CD8-positive, alpha-beta memory T cell (primary cell): ENCODE measurements at places on chromosomes 2 and 18. TPM values are rescaled to one million over a fixed set of nuclear protein-coding genes. Genes with fewer than 3 reads are reported as not detected.

THAP4 gene
- polyA plus RNA-seq: 42.3 TPM

- DNase-seq: no peak
Measured at GRCh38 chr18:50313031-50313607, 25.6 kb upstream of the CXXC1 start.

DNA sequence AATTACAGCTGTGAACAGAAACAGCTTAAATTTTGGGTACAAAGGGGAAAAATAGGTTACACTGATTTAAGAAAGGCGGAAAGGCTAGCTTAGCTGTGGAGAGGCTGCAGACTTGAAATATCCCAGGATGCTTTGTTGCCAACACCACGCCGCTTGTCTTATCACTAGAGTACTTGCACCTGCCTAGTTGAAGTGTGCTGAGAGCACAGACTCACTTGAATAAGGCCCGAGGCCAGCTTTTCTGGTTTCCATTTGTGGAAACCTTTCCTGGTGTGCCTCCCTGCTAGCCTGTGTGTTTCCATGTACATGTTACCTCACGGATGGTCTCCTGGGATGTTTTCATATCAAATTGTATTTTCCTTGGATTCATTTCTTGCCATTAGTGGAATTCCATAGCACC lies 3.2 kb downstream of the CABLES1 start:
- DNase-seq: no peak

AQP12B gene
- polyA plus RNA-seq: not detected

RNF125 gene
- 66.6 TPM for polyA plus RNA-seq

PLA2R1 gene
- polyA plus RNA-seq: not detected

DNA sequence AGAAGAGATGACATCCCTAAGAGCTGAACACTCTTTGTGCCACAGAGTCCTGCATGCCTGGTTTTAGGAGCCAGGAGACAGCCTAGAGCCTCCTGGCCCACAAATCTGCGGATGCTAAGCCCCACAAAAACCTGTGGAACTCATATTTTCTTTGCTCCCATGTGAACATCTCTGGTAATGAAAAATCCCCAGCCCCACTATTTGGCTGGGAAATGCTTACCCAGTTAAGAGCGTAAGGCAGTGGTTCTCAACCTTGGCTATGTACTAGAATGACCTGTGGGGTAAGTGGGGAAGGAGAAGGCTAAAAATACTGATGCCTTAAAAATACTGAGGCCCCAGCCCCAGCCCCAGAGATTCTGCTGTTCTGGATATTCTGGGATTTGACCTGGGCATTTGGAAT lies 208.1 kb downstream of the EN1 start:
- DNase-seq: no peak
